NCI-H1105 (cell line): ENCODE measurements at places on chromosomes 7 and 10.

GRCh38 chr10:24425151-24425550 is 216.2 kb downstream of the KIAA1217 start:
- no peak for DNase-seq

GRCh38 chr10:91536111-91536510 is 96.8 kb downstream of the PPP1R3C start:
- DNase-seq, result no peak

DNA sequence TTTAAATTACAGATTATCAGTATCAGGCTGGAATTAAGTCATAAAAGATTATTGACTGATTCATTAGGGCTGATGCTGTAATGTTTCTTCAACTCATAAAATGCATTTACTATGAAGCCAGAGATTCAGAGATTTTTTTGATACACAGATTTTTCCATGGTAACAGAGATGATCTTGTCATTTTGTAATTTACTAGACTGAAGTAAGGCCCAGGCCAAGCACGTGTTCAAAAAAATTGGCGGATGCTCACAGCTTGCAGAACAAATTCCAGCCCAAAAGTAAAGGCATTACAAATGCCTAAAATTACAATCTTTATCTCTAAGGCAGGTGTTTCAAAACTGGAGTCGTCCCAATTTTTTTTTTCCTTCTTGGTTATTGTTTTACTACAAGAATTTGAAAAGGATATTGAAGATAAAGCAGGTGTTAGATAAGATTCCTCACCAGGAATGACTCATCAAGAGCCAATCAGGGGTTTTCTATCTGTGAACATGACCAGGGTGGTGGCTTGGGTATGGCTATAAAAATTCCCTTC is 78.4 kb upstream of the MEOX2 start:
- no peak for DNase-seq

GRCh38 chr7:28002638-28003037 is 178.0 kb downstream of the JAZF1 start:
- DNase-seq, result no peak

DNA sequence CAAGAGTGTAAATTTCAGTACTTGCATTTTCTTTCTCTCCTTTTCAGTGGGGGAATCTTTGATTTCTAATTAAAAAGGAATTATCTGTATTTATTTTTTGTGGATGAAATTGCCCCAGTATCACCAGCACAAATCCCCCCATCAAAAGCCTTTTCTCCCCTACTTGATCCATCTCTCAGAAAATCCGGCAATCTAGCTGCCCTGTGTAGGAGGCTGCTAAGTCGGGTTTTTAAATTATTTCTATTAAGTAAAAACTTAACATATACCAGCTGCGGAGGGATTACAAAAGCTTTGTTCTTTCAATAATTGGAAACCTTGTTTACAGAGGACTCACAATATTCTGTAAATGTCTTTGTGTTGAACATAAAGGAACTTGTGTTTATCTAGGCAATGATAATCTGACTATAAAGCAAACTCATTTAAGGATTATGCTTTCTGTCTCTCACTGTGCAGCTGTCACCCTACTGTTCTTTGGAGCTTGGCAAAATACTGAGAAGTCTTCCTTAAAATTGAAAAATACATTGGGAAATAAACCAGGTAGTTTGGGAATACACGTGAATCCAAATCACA is 177.4 kb upstream of the PRR15 start:
- no peak for DNase-seq

DNA sequence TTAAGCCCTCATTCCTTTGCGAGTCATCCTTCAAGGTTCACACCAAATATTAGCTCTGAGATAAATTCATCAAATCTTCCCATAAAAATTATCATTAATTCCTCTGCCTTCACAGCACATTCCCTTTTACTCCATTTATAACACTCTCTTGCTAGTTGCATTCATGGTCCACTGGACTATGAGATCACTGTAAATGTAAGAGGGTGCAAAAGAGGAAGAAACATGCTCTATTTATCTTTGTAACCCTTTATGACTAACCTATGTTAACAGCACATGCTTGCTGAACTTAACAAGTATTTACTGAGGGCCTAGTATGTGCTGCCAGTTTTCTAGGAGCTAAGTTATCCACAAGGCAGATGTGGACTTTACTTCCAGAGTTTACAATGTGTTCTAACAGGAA is 86.7 kb upstream of the TMEM168 start:
- no peak for DNase-seq

DNA sequence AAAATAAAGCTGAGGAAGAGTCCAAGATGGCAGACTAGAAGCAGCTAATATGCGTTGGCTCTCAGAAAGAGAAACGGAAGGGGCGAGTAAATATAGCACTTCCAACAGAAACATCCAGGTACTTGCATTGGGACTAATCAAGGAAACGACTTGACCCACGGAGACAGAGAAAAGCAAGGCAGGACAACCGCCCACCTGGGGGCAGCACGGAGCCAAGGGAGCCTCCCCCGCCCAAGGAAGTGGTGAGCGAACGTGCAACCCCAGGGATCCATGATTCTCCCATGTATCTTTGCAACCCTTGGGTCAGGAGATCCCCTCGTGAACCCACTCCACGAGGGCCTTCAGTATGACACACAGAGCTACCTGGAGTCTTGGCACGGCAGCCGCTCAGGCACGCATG is 45.4 kb upstream of the GRM3 start:
- no peak for DNase-seq

DNA sequence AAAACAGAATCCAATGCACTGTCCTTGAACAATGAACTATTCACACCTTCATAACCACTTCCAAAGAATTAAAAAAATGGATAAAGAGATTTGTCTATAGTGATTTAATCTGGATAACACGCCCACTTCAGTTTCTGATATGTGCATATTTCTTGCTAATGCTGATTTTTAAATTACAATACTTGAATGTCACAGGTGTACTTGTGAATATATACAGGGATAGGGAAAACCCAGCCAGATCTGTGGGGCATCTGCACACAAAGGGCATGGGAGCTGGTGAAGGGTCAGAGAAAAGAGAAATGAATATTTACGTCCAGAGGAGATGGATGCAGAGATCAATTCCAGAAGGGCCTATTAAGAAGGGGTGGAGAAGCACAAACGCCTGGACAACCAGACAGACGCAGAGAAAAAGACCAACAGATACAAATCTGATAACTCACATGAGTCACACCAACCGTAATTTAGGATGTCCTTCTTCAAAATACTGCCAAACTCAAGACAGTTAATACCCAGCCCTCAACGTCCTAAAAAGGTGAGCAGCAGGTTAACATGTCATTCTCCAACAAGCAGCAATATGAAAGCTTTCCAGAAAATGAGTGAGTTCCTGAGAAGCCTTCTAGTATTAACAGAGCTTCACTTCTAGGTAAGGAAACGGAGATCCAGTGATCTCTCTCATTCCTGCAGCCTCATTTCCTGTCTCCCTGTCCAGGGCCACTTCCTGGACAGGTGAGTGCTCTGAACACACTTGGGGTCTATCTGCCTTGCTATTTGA is 41.9 kb downstream of the PIP4K2A start:
- no peak for DNase-seq

GRCh38 chr7:148729984-148730733 is 31.5 kb downstream of the CUL1 start:
- DNase-seq, result no peak

DNA sequence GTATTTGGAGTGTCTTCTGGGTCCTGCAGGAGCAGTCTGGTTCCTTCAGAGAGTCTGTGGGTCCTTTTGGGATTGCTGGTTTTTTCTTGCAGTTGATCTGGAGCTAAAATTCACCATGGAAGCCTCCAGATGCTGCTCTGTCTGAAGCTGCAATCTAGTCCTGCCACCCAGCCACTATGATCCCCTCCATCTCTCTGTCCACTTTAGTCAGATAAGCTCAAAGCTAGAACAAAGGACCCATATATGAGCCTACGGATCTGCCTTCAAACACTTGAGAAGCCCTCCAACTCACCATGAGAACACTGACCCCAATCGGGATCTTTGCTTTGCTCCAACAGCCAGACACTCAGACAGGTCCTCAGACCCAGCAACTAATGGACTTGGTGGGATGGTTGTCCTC is 618 bp upstream of the TBXAS1 start:
- no peak for DNase-seq

- DNase-seq, result peak; percentile 92
These were observed 28.8 kb upstream of the ICA1 start for GRCh38 chr7:8290645-8291308.

DNA sequence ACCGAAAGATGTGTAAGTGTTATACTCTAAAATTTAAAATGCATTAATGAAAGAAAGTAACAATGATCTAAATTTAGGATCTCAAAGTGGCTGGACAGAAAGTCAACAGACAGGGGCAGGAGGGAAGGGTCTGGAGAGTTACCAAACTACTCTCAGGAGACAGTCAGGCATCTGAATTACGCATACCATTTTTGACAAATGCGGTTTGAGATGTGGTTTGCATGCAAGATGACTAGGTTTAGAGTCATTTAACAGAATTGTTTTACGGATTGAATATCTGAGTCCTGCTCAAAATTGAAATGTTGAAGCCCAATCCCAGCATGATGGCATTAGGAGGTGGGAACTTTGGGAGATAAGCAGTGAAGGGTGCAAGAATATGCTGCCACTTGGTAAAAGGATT is 314.1 kb downstream of the WDR11 start:
- DNase-seq, result no peak

GRCh38 chr10:106866244-106866845 is 298.2 kb downstream of the SORCS1 start:
- no peak for DNase-seq

DNA sequence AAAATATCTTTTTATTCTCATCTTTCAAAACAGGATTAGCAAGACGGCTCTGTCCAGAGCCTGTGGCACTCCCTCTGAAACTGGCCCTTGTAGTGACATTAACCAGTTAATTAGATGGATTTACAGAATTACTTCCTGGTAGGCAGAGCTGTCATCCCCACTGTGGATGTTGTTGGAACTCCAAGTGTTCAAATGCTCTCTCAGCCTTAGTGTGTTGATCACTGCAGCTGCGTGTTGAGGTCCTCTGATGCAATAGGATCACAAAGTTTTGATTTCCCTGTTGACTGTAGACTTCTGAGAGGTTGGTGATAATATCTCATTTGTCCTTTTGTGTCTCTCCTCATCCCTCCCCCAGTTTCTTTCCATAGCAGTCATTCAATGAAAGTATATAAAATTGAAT is 117.3 kb upstream of the CDK6 start:
- no peak for DNase-seq

GRCh38 chr7:112511451-112512202 is 30.8 kb downstream of the LSMEM1 start:
- DNase-seq, result no peak

- DNase-seq, result no peak
These were observed 273.5 kb downstream of the FGFR2 start for GRCh38 chr10:121324678-121325213.

DNA sequence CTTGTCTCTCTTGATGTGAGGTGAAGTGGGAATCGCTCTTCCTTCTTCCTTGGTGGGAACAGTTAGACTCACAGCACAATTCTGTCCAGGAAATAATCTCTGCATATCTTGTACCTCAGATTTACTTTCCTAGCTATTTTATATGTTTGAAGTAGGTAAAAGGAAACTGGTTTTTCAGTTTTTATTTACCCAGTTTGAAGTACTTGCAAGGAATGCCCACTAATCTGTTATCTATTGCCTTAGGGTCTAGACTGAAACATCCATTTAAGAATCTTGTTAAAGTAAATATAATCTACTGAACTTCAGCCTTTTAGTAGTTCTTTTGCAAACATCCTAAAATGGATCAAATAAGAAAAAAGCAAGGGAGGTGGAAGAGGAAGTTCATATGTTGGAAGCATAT is 229.8 kb downstream of the KCND2 start:
- DNase-seq, result no peak

GRCh38 chr7:100822236-100823139 is 4.8 kb downstream of the EPHB4 start:
- no peak for DNase-seq

- no peak for DNase-seq
These were observed 20.9 kb upstream of the UBE3C start for GRCh38 chr7:157117796-157118195.

GRCh38 chr10:12782537-12782936 is 219.0 kb downstream of the CCDC3 start:
- no peak for DNase-seq

- no peak for DNase-seq
These were observed 1.7 kb upstream of the ST7 start for GRCh38 chr7:116951366-116952292.

- no peak for DNase-seq
These were observed 3.1 kb downstream of the HERPUD2 start for GRCh38 chr7:35691827-35692307.

- DNase-seq, result no peak
These were observed 30.1 kb downstream of the PDZD8 start for GRCh38 chr10:117345143-117345542.

DNA sequence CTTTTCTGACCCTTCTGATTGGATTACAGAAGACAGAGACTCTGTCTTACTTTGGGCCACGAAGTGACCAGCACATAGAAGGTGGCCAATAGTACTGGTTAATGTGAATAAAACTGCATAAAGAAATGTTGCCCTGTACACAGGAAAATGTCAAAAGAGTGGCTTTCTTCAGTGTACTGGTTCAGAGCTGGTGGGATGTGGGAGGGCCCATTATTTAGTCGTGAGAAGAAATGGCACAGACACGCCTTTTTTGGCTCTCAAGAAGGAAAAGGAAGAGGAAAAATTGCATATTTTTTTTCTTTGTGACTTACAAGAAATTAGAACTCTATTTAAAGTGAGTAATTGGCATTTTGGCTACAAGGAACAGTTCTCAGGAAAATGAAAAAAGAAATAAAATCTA is 129.7 kb downstream of the DGKI start:
- DNase-seq, result no peak

DNA sequence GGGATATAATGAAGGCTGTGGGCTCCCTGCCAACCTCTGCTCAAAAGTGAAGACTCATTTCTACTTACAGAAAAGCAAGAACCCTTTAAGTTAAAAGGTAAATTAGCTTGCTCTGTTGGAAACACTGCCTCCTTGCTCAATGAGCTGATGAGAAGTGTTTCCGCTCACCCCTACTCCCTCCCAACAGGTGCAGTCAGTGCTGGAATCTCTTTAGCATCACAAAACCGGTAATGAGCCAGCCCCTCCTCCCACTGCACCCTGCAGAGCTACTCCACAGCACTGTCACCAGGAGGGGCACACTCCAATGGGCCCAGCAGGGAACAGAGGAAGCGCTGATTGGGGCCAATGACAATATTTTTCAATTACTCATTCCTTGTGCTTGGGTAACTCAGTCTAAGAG is 262.5 kb downstream of the TCERG1L start:
- peak; percentile 76 for DNase-seq
